HS-27A (cell line): ENCODE measurements at places on chromosomes 2 and 18.

DNA sequence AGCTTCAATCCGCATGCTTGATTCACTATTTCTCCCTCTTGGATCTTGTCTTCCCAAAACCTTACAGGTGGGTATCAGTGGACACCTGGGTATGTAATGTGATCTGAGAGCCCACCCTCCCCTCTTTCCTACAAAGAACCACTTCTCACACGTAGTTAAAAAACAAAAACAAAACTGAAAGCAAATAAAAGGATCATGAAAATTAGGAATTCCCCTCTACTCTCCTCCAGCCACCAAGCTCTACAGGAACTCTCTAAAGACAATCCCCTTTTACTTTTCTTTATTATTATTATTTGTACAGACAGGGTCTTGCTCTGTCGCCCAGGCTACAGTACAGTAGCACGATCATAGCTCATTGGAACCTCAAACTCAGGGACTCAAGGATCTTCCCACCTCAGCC, 40.8 kb upstream of the MYO1B start:
- DNase-seq, result no peak

GRCh38 chr2:172860336-172860707, 124.7 kb downstream of the RAPGEF4 start:
- no peak for DNase-seq

DNA sequence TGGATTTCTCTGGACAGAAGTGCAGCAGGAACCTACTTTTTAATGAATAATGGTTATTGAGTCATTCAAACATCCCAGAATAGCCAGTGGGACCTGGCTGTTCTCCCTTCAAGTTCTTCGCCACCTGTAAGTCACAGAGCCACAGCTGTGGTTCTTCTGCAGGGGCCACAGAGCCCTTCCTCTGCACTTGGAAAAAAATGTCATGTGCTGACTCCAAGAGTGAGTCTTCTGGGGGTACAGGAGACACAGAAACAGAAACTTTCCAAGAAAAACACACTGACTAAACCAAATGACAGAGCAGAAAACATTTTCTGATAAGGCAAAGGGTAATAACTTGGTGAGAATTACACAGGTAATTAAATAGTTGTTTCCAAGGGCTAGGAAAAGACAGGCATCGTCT, 68.7 kb upstream of the FN1 start:
- DNase-seq, result no peak

- DNase-seq, result no peak
These were observed 214.2 kb downstream of the DYSF start for GRCh38 chr2:71667256-71668182.

DNA sequence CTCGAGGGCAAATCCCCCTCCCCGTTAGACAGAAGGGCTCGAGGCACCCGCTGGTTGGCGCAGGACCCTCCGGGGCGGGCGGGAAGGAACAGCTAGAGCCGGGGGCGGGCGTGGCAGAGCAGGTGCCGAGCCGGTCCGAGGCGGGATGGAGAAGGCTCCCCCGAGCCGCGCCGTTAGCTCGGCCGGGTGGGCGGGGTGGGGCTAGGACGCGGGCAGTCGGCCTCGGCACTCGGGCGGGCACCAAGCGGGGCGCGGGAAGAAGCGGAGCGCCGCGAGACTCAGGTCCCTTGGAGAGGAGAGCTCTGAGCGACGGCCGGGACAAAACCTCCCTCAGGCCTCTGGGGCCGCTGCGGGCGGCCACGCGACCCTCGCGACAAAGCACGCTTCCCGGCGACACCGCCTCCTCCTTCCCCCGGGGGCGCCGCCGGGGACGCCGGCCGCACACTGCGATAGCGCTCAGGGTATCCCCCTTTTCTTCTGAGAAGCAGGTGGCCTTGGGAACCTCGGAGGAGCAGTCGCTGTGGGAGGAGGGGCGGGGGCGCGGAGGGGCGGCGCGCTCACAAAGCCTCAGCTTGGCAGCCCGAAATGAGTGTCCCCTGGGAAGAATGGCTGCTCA, 721 bp downstream of the FHOD3 start:
- DNase-seq, result no peak

DNA sequence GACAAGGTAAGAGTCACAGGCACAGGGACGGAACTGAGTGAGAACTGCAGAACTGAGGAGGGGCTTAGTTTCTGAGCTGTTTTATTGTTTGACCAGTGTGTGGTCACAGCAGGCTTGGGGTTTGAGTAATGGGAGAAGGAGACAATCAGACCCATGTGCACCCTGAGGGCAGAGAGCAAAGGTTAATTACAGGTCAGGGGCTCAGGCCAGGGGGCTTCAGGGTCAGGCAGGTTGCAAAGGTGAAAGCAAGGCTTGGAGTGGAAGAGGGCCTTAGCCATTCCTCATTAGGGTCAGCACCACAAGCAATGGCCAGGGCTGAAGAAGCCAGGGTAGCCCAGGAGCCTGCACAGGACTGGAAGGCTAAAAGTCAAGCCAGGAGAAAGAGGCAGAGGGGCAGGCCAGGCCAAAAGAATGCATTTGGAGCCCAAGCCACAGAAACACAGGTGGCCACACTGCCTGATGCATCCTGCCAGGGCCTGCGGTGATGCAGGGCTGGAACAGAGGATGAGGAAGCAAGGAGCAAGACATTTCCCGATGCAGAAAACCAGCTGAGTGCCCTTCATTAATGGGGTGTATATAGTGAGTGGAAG, 209.8 kb upstream of the GYPC start:
- DNase-seq, result no peak

DNA sequence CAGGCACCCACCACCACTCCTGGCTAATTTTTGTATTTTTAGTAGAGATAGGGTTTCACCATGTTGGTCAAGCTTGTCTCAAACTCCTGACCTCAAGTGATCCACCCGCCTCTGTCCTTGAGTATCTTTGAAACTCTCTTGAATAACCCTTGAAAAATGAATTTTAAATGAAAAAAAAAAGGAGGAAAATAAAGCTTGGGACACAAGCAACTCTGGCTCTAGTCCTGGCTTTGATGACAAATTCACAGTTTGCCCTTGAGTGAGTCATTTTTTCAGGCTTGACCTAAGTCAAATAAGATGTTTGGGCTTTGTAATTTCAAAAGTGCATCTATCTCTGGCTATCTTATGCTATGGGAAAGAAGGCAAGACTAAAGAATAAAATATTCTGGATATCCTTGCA, 79.0 kb upstream of the TRIB2 start:
- DNase-seq, result no peak

- DNase-seq, result no peak
These were observed 112.8 kb upstream of the RASGRP3 start for GRCh38 chr2:33363325-33364298.
